ENCODE measurements at places on chromosomes 12 and 14. TPM values are rescaled to one million over a fixed set of nuclear protein-coding genes. Genes with fewer than 3 reads are reported as not detected.

HHIPL1 gene
- 1.2 TPM for polyA plus RNA-seq

IL22 gene
- polyA plus RNA-seq, result not detected

FAM90A1 gene
- polyA plus RNA-seq, result not detected

RNASE7 gene
- polyA plus RNA-seq, result 0.11 TPM

PPP1R3E gene
- polyA plus RNA-seq, result 20.6 TPM

CLEC1B gene
- polyA plus RNA-seq, result 0.22 TPM

KRT4 gene
- not detected for polyA plus RNA-seq

- DNase-seq, result no peak
Observed at GRCh38 chr12:64916411-64917261, 92.2 kb downstream of the TBC1D30 start.

DNA sequence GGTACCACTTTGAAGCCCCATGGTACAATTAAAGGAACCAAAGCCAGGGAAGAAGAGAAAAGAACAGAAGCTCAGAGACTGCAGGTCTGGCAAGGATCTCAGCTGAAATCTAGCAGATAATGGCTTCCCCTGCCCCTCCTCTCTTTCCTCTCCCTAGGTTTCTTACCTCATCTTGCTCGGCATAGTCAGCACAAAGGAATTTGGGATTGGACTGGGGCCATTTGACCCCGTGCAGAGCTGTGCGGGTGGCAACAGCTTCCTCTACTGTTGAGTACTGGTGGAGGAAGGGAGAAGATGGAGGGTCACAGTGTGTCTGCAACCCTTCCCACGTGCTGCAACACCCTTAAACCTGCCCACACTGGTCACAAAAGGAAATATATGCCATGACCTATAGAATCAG, 4.7 kb upstream of the CDH24 start:
- no peak for DNase-seq

GRCh38 chr14:77311217-77311616, 9.5 kb downstream of the POMT2 start:
- DNase-seq, result no peak

GRCh38 chr12:116695464-116695725, 42.5 kb downstream of the SPRING1 start:
- DNase-seq, result no peak

- no peak for DNase-seq
Observed at GRCh38 chr12:49518914-49519573, 19.8 kb upstream of the KCNH3 start.

GRCh38 chr14:59221568-59221967, 33.1 kb downstream of the DAAM1 start:
- no peak for DNase-seq

GRCh38 chr12:31523306-31523705, 67.6 kb downstream of the DENND5B start:
- DNase-seq, result no peak

DNA sequence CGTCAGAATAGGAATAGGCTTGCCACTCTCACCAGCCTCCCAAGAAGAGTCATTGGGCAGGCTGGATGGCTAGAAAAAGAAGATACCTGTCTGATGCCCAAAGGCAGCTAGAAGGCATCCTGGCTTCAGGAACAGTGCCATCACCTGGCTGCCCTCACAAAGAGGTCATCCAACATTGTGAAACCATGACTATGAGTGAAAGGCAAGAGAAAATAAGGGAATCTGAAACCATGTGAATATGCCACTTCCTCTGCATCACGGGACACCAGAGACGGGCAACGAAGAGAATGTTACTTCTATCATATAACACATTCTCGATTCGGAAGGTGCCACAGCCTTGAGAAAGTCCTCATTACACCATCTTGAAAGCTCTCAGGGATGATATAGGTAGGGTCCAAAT, 182.0 kb downstream of the DAD1 start:
- no peak for DNase-seq
